ENCODE measurements at places on chromosomes 11 and 22.

DNA sequence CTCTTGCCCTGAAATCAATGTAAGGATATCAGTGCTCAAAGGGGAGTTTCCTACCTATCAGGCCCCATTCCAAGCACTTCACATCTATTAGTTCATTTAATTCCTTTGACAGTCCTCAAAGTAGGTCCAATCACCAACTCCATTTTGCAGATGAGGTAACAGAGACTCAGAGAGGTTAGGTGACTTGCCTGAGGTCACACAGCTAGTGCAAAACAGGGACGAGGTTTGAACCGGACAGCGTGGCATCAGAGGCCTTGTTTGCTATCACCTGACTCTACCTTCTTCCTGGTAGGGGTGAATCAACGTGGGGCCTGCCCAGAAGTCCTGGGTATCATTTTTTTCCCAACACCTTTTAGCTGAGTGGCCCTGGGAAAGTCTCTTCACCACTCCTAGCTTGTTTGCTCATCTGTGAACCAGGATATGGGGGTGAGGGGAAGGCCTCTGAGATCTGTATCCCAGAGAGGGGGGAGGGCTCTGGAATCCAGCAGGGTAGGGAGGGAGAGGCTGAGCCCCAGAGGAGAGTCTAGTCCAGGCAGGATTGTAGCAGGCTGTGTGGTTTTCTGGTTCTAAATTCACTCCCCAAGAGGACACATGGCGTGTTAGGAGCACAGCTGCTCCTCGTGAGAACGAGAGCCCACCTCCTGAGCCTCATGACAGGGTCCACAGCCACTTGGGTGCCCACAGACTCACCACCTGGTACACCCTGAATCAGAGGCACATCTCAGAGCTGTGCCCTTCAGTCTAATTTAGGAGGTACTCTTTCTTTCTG is 174.7 kb downstream of the MN1 start:
- DNase-seq = no peak

GRCh38 chr11:110766316-110766715 is 54.1 kb upstream of the ARHGAP20 start:
- DNase-seq = no peak

DNA sequence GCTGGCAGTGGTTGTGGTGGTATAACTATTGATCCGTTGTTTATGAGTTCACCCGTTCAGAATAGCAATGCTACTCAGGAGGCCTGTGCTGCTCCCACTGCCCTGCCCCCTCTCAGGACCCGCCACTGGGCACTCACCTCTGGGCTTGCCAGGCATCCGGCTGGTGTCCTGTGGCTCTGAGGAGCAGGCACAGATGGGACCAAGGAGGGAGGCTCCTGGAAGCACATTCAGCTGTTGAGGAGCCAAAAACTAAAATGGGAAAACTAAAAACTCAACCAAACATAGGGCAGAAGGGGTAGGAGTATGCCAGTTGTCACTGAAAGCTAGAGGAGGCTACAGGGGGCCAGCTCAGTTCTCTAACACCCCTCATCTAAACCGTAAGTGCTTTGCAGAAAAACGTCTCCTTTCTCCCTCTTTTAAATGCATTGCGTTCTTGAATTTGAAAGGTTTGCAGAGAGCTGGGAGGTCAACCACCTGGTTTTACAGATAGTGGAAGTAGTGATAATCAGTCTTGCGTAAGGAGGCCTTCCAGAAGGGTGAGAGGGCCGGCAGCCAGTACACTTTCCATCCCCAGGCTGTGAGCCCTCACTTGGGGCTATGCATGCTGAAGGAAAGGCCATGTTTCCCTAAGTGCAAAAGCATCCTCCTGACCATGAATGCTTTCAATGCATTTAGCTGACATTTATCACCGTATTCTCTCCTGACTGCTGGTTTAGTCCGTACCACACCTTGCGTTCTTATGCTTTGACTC is 547.4 kb downstream of the NTM start:
- DNase-seq = no peak

- DNase-seq = no peak
Measured at GRCh38 chr11:1199241-1199750, 23.6 kb upstream of the MUC5B start.

DNA sequence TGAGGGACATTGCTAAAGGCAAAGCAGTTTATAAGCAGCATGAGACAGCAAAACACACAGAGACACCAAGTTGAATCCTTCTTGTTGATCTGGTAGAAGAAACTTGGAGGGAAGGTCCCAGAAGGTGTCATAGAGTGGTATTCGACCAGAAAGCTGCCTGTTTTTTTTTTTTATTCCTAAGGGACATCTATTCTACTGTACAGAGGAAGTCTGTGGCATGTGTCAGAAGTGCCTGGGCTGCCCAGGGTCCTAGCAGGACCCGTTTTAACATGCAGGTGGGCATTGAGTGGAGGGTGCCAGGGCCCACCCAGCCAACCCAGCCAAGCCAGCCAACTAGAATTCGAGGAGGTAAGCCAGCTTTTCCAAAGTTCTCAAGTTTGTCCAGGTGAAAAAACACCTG is 68.0 kb upstream of the ATXN10 start:
- no peak for DNase-seq

Measured in foreskin fibroblast (primary cell).